Left kidney (tissue), 8 donors: ENCODE measurements at places on chromosomes 7 and 10.

GRCh38 chr7:106522696-106523095 lies 138.3 kb downstream of the CCDC71L start:
- DNase-seq: no peak

- no peak for DNase-seq
These were observed 754.7 kb downstream of the GRID1 start for GRCh38 chr10:85611746-85612377.

GRCh38 chr7:155337946-155338631 lies 40.4 kb downstream of the INSIG1 start:
- no peak for DNase-seq

- DNase-seq: no peak
These were observed 2.2 kb upstream of the LRRC27 start for GRCh38 chr10:132329565-132330485.

DNA sequence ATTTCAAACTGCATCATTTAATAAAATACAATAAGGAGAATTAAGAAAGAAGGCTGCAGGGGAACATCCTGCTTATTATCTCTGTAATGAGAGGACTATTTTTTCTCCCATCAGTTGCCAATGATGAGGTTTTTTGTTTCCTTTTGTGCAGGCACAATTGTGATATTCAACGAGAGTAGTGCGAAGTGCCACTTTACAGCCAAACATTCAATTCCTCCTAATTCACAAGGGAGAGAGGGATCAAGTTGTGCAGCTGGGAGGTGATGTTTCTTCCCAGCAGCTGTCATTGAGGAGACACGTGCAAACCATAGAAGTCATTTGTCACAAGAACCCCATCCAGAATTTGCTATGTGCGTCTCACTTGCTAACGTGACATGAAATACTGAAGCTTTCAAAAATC lies 81.6 kb upstream of the ICA1 start:
- DNase-seq: no peak
